Left forelimb (tissue), 1 donor: ENCODE measurements at places on chromosomes 2 and 18.

GRCh38 chr2:73920577-73921545 lies 5.8 kb upstream of the DGUOK start:
- DNase-seq, result no peak

DNA sequence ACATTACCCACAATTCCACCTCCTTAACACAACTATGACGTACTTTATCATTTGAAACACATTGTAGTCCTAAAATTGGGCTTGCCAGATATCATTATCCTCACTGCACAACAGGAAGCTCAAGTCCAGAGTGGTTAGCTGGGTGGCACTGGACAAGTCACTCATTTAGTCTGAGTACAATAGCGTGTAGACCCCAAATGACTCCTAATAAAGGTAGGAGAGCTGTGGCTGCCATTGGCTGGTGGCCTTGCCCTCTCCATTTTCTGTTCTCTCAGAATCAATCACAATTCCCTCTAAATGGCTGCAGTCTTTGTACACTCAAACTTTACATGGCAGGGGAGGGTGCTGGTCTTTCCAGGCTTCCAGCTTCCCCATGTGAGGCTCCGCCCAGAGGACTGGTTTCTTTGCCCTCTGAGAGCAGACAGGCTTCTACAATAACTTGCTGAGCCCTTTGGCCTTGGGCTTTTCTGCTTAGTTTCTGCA lies 11.7 kb downstream of the PSTPIP2 start:
- no peak for DNase-seq

DNA sequence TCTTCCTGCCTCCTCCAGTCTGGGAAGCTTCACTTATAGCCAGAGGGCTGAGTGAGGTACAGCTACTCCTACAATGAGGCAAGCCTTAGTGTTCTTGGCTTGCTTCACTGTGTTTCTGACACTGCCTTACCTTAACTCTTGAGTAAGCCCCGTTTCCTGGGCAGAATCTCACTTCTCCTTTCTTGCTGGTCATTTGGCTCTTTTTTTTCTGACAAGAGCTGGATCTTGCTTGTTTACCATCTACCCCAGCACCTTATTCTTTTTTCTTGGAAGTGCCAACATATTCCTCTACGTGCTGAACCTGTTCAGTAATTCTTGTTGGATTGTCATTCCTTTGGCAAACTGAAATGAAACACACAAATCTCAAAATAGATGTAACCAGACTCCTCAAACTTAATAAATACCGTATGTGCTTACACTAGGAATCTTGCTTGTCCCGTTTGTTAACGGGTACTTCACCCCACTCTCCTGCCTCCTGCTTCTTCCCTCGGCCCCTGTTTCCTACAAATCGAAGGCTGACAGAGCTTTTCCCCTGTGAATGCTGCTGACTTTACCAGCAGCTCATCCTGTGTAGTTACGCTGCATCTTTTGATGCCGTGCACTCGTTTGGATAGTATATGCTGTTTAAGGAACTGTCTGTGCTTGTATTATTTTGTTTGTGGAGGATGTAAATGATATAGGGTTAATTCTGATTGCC lies 132.2 kb downstream of the FMNL2 start:
- no peak for DNase-seq

DNA sequence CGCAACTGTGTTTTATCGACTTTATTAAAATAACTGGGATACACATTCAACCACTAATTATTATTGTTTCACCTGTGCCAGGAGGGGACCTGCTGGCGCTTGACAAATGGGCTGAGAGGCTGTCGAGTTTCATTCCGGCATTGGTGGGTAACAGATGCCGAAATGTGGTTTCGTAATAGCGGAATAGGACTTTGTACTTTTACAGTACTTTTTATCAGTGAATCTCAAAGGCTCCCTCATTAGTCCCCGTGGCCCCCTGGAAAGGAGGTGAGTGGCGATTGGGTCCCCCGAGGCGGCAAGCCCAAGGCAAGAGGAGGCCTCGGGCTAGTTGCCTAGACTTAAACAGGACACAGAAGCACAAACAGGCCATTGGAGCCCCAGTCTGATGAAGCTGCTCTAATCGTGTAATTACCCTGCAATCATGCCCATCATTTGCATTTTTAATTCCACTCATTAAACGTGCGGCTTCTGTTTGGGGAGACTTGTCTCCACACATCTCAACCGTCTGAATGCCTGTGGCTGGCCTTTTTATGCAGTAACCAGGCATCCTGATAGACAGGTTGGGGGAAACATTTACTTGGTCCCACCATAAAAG lies 193.2 kb downstream of the INO80D start:
- no peak for DNase-seq
